ENCODE measurements at places on chromosomes 7 and 10.
A peak's percentile ranks its signal among the peaks of the same experiment; 100 is the strongest.

GRCh38 chr10:58440484-58440883 lies 55.3 kb downstream of the TFAM start:
- no peak for DNase-seq

GRCh38 chr7:100602889-100603725 lies 944 bp downstream of the PCOLCE start:
- DNase-seq, result peak; percentile 56

DNA sequence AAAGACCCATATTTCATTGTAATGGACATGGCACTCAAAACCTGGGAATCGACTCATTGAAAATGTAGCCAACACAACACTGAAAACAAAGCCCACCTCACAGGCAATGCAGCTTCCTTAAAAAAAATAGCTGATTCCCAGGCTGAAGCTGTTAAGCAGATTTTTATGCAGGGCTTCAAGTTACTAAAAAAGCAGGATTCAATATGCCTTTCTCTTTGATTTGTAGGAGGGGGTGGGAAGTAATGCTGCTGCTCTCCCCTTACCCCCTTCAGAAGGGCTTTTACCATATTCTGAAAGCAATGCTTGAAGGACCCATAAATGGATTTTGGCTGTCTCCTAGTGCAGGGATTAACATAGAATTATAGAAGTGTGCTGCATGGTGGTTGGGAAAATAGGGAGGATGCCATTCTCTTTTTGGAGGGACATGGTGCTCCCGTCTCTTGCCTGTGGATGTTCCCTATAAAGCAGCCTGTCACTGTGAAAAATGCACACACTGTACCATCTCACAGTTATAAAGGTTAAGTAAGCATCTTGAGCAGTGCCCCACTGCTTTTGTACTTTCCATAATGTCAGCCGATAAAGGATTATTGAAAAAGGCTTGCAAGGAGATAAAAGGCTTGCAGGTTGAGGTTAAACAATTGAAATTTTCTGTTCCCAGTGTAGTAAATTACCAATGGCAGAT lies 262.8 kb downstream of the AUTS2 start:
- no peak for DNase-seq

DNA sequence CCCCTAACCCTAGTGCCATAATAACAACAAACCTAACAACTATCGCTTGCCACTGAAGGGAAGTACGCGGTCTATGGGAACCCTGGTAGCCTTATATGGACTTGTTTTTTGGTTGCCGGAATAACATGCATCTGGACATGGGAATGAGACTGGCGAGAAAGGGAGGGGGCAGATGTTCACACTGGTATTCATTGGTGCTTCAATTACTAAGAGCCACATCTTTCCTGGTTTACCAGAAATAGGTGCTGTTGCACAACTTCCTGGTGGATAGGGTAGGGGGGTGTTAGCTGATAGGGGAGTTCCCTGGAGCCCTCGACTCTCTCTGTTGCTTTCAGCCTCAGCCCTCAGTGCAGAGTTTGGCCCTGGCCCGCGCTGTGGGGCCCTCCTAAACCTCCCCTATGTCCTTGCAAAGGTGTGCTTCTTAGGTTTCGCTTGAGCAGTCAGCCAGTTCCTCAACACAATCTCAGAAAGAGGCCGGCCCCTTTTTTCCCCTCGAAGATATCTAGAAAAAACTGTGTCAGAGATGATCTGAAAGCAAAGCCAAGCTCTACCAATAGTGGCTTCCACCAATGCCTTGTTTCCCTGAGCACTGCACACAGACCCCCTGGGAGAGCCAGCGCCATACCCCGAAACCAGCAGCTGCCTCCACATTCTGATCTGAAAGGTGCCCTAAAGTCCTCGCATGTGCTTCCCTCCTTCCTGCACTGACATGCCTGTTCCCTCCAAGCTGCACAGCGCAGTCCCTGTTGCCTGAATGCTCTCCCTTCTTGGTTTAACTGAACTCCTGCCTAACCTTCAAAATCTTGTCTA lies 13.5 kb downstream of the TBXAS1 start:
- DNase-seq, result no peak

GRCh38 chr7:15751191-15751701 lies 64.8 kb upstream of the MEOX2 start:
- DNase-seq, result no peak

DNA sequence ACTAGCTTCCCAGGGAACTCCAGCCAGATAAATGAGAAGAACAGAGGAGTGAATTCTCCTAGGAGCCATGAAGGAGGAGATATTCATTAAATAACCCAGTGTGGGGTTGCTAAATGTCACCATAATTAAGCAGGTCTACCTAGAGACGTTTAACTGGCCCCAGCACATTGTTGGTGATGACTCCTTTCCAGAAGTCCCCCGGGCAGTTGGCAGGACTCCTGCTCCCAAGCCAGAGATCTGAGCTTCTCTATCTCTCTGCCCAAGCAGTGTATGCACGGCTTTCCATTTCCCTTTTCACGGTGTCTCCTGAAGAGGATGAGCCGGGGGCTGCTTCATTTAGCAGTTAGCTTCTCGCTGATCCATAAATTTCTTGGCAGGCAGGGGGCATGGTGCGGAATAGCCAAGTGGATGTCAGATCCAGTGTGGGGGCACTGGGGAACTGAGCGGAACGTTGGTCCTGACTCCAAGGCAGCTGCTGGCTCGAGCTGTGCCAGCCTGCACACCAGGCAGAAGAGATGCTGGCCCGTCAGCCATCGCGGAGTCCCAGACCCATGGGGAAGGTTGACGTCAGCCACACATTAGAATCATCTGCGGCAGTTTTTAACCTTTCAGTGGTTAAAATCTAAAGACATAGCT lies 142.0 kb upstream of the NPY start:
- DNase-seq, result no peak

DNA sequence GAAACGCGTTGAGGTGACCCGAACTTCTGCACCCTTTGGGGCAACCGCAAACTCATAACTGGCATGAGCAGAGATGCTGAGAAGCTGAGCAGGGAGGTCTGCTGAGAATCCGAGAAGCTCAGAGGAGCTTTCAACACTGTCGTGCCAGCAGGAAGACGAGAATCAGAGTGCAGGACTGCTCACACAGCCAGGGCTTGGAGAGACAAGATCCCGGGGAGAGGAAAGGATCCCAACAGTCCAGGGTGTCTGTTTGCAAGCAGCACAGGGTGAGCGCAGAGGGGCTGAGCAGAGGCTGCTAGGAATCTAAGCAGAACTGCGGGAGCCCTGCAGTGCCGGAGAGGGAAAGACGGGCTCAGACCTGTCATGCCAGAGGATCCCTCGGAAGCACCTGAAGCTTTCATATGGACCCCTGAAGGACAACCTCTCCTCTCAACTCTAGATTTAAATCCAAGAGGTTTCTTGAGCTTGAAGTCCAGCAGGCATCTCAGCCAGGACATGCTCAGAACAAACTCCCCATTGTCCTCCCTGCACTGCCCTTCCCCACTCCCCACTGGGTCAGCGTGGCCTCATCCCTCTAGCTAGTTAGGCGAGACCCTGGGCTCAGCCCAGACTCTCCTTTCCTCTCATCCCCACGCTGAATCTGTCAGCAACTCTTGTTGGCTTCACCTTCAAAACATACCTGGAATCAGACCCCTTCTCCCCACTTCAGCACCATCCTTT lies 40.7 kb downstream of the FOXL3 start:
- no peak for DNase-seq

GRCh38 chr7:105452085-105452484 lies 63.4 kb upstream of the SRPK2 start:
- no peak for DNase-seq

DNA sequence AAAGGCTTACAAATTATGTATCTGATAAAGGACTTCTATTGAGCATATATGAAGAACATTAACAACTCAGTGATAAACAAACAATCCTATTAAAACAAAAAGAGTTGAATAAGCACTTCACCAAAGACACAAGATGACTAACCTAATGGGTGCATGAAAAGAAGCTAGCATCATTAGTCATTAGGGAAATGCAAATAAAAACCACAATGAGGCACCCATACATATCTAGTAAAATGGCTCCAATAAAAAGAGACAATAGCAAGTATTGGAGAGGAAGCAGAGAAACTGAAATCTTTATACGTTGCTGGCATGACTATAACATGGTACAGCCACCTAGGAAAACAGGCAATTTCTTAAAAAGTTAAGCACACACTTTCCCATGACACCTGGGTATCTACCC lies 77.6 kb upstream of the ZMIZ1 start:
- peak; percentile 84 for DNase-seq

DNA sequence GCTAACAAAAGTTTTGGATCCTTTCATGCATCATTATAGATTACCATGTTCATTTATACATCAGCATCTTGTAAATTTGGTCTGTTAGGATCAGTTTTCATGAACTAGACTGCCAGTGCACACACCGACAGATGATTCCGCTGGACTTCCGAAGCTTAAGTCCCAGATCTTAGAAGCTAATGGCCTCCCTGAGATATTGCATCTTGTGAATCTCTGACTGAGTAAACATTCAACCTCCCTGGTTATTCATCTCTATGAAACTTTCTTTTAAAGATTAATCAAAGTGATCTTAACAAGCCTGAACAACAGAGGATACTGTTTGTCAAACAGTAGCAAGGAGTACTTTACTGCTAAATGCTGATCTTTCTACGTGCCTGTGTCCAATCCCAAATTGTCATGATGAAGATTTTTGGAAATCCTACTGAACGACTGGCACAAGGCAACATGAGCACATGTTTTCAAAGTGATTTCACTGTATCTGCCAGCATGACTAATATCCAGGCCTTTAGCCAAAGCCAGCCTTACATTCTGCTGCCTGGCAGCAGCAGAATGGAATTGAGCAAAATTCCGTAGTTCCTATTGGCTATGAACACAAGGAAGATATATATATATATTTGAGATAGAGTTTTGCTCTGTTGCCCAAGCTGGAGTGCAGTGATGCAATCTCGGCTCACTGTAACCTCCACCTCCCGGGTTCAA lies 91.3 kb upstream of the ANK3 start:
- peak; percentile 46 for DNase-seq

DNA sequence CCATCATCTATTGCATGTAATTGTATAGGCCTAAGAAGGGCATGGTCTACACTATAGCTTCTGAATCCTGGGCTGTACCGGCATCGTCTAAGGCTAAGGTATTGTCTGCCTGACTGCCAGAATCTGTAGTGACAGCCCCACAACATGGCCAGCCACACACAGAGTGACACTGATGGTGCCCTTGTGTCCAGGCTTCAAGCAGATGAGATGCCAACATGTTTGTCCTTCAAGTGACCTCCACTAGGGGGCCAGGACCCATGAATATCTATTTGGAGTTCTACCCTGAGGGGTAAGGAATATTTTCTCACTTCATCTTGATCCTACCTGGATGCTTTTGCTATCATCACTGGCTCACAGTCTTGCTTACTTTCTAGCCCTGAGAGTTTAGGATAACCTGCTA lies 1.5 kb downstream of the CYP3A7 start:
- DNase-seq, result no peak

- DNase-seq, result no peak
Measured at GRCh38 chr7:19939746-19940145, 166.3 kb upstream of the TMEM196 start.

- DNase-seq, result peak; percentile 46
Measured at GRCh38 chr7:8295638-8296361, 33.8 kb upstream of the ICA1 start.

GRCh38 chr7:23742051-23742450 lies 32.0 kb downstream of the STK31 start:
- DNase-seq, result no peak

DNA sequence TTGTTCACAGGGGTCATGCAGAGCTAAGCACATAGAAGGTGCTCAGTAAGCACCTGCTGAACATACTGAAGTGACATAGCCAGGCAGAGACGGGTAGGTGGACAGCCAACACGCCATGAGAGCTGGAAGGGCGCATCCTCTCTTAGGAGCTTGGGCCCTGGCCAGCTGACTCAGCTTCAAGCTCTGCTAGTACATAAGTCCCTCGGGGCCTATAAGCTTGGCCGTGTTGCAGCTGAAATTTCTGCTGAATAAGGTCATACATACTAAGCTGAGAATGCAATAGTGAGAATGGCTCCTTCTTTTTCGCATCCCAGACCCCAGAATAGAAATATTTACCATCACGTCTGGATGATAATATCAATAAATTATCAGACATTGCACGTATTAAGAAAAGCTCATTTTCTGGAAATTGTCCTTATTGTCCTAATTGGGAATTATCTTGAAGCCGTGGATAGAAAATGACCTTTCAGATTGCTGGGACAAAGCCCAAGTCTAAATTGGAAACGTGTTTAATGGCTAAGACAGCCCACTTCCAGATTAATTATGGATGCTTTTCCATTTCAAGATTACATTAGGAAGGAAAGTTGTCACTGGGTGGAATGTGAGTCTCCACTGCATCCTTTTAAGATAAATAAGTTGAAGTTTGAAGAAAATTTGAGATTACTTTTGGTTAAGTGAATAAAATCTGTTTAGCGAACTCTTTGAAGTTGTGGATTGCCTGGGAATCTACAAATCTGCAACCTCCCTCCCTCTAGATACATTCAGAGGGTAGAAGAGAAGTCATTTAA lies 287.1 kb upstream of the C7orf33 start:
- DNase-seq, result no peak

GRCh38 chr7:108528183-108528712 lies 2.3 kb upstream of the PNPLA8 start:
- peak; percentile 94 for DNase-seq

- DNase-seq, result no peak
Measured at GRCh38 chr7:4851459-4852422, 10.1 kb downstream of the PAPOLB start.

- DNase-seq, result no peak
Measured at GRCh38 chr10:93402192-93402591, 79.9 kb downstream of the MYOF start.

GRCh38 chr7:47602272-47603004 lies 20.5 kb upstream of the TNS3 start:
- peak; percentile 92 for DNase-seq

DNA sequence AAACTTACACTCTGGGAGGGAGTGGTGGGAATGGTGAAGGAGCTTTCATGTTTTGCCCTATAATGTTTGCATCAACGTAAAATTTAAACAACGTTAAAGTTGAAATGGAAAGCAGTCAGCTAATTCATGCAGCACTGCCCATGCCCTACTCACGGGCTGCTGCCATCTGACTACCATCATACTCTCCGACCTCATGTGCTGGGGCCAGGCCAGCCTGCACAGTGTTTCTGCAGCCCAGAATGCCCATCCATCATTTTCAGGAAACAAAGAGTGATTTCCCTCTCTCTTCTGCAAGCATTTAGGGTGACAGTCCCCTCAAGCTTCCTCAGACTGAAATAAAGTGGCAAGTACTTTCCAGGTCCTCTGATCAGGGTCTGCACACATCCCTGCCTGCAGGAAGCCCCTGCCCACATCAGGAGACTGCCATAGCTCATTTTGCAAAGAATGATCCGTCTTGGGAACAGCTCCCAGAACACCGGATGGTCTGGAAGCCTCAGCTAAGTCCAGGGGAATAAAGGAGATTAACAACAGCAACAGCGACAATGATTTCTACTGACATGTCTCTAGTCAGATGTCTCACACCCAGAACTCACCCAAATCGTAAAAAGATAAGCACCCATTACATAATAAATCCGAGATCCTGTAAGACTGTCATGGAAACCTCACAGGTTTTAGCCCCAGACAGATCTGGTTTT lies 40.3 kb downstream of the ARHGAP22 start:
- no peak for DNase-seq

Data from PC-9 (cell line).